ENCODE measurements at places on chromosomes 4 and X.
A peak's percentile ranks its signal among the peaks of the same experiment; 100 is the strongest.

DNA sequence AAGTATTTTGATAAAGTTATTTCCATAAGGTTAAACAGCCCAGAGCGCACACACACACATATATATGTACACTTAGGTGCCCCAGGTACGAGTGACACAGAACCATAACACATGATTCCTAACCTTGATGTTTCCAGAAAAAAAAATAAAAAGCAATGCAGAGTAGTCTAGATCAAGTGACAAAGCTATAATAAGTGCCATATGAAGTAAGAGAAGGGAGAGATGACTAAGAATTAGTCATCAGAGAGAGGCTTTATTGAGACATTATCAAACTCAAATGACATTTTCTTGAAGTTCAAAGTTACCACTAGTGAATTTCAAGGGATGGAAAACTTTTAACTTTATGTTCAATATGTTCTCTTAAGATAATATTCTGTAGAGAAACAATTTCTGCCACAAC lies 215.0 kb downstream of the HTR2C start:
- no peak for DNase-seq

- DNase-seq = peak; percentile 17
Measured at GRCh38 chr4:163554870-163555465, 60.5 kb downstream of the TMA16 start.

- no peak for DNase-seq
Measured at GRCh38 chr4:16626945-16627344, 271.5 kb downstream of the LDB2 start.

DNA sequence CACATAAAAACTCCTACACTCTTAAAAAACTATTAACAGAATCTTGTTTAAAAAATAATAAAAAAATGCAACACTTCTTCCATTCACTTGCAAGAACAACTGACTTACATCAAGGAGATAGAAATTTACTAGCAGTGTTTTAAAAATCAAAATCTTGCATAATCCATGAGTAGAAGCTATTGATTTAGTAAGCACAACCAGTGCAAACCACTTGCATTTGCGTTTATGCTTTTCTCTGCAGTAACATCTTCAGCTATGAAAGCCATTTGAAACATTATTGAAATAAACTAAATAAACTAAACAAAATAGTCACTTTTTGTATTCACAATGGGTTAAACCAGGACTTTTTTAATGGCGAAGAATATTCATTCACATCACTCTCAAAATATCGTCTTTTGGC lies 389.2 kb upstream of the EMCN start:
- no peak for DNase-seq

GRCh38 chr4:85151371-85151770 lies 184.9 kb upstream of the WDFY3 start:
- no peak for DNase-seq

DNA sequence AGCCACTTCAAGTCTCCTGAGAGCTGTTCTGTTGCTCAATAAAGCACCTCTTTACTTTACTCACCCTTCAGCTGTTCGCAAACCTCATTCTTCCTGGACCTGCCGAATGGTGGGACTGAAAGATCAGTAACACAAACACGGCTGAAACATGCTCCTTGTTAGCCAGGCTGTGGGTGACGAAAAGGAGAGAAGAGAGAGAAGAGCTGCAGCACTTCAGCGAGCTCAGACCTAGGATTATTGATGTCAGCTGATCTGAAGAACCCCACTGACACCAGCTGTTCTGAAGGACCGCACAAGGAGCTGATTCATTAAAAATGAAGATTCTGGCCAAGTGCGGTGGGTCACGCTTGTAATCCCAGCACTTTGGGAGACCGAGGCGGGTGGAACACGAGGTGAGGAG lies 2020.0 kb upstream of the ADGRL3 start:
- no peak for DNase-seq

DNA sequence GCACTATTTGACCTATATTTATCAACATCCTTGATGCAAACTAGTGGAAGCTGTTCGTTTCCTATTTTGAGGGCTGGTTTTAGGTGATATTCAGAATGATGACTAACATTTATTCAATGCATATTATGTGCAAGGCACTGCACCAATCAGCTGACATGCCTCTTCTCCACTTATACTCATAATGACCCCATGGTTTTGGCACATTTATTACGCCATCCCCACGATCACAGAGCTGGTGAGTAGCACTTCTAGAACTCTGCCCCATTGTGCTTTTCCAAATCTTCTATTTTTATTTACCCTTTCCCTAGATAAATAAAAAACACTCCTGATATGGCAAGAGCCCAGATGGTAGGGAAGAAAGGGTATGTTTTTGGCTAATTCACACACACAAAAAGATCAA lies 13.1 kb downstream of the SCML1 start:
- no peak for DNase-seq

GRCh38 chrX:100995469-100995868 lies 26.0 kb downstream of the ARL13A start:
- DNase-seq = no peak

GRCh38 chr4:15848191-15848842 lies 70.2 kb downstream of the CD38 start:
- no peak for DNase-seq

GRCh38 chr4:8345053-8345945 lies 75.7 kb downstream of the HTRA3 start:
- DNase-seq = no peak

- no peak for DNase-seq
Measured at GRCh38 chrX:19837648-19838047, 49.8 kb downstream of the SH3KBP1 start.

DNA sequence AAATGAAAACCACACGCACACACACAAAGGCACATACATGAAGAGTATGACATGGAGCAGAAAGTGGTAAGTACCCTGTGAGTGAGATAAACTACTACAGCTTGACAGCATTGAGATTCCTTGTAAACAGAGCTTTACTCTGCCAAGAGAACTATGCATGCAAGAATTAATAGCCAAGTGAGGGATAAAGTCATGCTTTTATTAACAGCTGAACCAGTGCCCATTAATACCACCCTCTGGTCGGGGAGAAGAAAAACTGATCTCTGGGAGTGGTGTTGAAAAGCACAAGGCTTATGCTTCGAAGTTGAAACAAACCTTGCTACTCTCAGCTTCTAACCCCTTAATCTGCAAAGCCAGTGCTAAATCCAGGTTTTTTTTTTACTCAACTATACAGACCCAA lies 95.9 kb upstream of the C1QTNF7 start:
- DNase-seq = no peak

DNA sequence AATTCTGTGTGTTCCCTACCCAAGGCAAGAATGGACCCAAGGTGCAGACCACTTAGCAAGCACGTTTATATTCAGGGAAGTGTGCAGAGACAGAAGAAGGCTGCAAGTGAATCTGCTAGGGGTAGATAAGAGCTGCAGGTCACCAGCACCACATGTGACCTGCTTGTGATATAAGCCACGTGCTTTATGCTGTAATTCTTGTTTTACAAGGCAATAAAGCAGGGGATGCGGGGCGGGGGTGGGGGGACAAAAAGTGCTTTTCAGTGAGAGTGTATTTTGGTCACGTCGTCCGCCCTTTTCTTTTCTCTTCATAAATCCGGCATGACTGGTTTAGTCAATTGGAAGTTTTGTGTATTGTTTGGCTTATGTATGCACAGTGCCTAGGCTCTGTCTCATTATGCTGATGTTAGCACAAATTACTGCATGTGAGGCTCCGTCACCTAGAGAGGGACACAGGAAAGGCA lies 192.7 kb downstream of the RBMX2 start:
- DNase-seq = no peak

DNA sequence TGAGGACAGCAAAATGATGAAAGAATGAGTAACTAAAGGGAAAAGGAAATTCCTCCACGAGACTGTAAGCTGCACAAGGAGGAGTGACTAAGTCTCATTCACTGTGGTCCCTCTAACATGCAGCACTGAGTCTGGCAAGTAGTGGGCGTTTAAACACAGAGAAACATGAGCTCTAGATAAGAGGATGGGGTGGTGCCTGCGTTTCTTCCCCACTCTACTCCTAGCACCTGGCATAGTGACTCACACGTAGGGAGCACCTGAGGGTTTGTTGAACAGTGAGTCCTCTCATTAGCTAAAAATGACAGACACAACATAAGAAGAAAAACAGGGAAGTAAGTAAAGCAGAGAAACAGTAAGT lies 105.8 kb upstream of the CBR4 start:
- DNase-seq = peak; percentile 50

GRCh38 chr4:158139086-158139485 lies 33.7 kb downstream of the GASK1B start:
- DNase-seq = no peak

DNA sequence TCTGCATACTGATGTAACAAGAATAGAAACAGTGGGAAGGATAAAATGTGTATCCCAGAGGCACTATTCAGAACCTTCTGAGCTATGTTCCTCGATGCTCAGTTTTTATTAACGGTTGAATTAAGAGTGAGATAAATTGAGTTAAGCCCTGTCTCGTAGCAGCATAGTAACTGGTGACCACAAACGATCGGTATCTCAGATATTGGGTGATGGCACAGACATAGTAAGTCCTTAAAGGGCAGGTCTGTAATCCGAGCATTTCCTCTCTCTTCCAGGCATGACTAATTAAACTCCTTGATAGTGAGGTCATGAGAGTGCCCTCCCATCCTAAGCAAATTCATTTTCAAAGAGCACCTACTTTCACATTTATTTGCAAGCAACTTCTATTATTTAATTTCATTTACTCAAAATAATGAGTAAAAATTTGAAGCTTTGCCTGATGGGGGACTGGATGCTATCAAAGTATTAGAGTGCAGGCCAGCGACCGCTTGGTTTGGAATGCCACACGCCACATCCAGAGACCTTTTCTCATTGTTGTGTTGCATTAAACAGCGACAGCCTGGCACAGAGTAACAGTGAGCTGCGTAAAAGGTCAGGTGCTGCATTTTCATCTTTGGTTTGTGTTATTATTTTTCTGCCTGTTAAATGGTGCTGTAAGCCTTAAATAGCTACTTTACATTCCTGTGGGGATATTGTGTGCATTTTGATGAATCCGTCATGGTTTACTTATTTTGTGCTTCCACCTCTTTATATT lies 101.9 kb downstream of the PCDH7 start:
- DNase-seq = no peak

DNA sequence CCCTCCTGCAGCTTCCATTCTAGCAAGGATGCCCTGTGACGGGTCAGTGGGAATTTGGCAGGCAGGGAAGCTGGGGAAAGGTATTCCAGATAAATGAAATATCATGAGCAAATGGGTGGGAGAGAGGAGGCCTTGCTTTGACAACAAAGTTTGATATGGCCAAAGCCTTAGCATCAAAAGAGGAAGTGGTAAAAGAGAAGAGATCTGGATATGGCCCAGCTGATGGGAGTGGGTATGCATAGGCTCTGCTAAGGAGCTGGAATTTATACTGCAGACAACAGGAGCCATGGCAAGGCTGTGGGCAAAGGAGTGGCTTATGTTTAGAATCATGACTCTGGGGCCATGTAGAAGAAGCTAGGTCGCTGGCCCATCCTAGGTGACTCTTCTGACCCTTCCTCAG lies 89.2 kb downstream of the PJA1 start:
- peak; percentile 57 for DNase-seq

GRCh38 chr4:10153161-10153560 lies 36.6 kb upstream of the WDR1 start:
- no peak for DNase-seq

- DNase-seq = no peak
Measured at GRCh38 chr4:60657041-60657440, 543.1 kb upstream of the ADGRL3 start.

DNA sequence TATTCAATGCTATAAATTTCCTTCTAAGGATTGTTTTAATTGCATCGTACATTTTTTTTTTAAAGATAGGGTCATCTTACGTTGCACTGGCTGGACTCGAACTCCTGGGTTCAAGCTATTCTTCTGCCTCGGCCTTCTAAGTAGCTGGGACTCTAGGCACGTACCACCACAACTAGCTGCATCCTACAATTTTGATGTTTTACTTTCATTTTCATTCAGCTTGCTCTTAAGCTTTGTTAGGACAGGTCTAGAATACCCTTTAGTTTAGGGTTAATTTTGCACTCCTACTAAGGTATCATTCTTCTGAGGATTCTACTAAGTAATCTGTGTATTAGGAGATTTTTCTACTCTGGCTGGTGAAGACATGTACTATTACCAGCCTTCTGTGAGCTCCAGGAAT lies 50.2 kb upstream of the C1GALT1C1 start:
- no peak for DNase-seq

DNA sequence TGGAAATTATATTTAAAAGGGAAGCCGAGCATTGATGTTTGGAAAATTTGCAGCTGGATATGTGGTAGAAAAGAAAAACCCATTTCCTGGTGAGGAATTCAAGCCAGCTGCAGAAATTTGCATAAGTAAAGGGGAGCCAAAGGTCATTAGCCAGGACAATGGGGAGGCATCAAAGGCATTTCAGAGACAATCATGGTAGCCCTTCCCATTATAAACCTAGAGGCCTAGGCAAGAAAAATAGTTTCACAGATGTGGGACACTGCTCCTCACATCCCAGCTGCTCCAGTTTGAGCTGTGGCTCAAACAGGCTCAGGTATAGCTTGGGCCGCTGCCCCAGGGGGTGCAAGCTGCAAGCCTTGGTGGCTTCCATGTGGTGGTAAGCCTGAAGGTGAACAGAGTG lies 35.8 kb downstream of the NAP1L3 start:
- no peak for DNase-seq

- DNase-seq = no peak
Measured at GRCh38 chr4:182465979-182466378, 222.8 kb downstream of the TENM3 start.

GRCh38 chr4:185202984-185203485 lies 765 bp downstream of the CFAP97 start:
- no peak for DNase-seq

DNA sequence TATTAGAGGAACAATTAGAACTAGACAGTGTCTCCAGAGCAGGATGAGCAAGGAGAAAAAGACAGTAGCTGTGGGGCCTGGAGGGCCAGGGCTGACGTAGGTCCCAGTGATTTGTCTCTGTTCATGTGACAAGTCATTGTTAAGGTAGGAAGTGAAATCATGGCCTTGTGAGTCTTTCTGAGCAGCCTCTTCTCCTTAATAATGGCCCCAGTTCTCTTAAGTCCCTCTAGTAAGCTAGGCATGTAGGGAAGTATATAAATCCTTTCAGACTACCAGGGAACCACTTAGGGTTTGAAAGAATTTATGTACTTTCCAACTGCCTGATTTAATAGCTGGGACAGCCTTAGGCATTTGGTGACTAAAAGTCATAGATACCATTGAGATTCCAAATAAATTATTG lies 133.0 kb downstream of the KLHL8 start:
- DNase-seq = peak; percentile 48

DNA sequence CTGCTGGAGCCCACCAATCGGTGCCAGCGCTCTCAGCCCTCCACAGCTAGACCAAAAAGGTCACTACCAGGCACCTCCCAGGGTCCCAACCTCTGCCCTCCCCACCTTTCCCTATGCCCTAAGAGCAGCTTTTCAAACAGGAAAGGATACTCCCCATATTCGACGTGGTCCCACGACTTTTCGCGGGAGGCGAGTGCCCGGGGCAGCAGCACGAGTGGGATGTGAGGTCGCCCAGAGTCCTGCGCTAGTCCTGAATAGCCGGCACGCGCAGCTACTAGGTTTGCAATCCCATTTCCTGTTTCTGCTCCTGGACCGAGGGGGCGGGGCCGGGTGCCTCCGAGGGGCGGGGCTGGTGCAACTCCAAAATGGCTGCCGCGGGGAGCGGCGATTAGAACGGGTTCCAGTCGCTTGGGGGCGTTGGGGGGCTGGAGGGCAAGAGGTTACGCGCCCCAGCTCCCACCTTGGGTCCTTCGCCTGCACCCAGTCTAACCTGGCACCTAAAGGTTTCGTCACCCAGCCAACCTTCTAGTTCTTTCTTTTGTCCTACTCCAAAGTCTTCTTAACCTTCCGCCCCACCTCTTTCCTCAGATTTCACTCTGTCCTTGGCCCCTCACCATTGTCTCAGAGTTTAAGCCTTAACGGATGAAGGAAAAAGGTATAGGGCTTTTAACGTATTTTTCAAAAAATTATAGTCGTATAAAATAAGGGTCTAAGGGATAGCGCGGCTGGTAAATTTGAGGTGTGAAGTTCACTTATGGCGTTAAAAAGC lies 85.0 kb upstream of the TENT5D start:
- DNase-seq = no peak

Data from MV-4-11 (cell line).